ENCODE measurements at places on chromosomes 6 and 20. TPM values are rescaled to one million over a fixed set of nuclear protein-coding genes. Genes with fewer than 3 reads are reported as not detected.

DNA sequence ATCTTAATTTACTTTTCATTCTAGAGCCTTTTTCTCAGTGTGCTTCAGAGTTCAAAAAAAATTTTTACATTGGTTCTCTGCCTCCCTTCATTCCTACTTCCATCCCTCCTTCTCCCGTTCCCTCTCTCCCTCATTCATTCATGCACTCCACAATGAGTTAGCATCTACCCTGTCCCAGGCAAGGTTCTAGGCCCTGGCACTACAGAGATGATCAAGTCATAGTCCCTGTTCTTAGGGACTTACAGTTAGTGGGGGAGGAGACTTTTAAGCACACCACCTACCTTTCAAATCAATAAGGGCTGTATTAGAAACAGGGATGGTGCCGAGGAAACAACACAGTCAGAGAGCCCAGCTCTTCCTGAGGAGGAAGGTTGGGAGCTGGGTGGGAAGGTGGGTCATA is 40.3 kb downstream of the MAP3K5 start:
- no peaks in the 10 kb centered on the region for H3K36me3 ChIP-seq
- no peak for DNase-seq
- peaks cover 33% of the 10 kb centered on the region for H3K4me1 ChIP-seq

DNA sequence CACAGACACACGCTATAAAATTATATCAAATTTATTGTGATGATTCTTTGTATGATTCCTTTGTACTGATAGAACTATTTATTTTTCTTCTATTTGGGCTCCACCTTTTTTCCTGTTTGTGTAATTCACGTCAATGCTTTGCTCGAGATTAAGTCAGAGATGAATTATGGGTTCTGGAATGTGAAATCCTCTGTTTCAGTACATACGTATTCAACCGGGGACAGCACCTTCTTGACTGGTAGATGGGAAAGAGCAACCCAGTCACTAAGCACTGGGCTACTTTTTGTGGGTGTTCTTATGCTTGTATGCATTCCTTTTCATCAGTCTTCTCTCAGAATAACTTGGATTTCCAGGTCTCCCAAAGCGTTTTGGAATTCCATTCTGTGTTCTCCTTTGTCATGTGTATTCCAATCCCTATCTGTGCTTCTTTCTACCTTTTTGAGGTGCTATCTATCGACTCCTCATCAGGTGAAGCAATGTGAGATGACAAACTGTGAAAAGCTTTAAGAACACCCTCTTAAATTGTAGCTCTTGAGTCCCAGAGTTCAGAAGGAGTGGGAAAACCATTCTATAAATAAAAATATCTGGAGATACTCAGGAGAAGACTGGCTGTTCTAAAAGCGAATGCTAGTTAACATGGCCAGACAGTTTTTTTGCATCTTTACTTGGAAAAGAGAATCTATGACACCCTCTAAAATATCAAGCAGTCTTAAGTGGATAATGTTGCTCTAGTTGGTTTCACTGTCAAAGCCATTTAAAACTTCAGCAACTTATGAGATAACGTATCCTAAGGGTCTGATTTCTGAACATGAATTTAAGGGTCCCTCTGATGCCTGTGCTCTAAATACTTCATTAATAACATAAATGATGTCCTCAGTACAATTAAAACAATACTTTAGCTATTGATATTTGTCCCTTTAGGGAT is 197.7 kb upstream of the PREP start:
- no peaks in the 10 kb centered on the region for H3K36me3 ChIP-seq
- no peak overlapping the region for H3K4me3 ChIP-seq
- peaks cover 13% of the 10 kb centered on the region for H3K4me1 ChIP-seq
- DNase-seq: no peak

Gene OPRM1
- 0.64 TPM for total RNA-seq

- peaks cover 39% of the 10 kb centered on the region for H3K4me1 ChIP-seq
- no peak for DNase-seq
- H3K36me3 ChIP-seq: no peaks in the 10 kb centered on the region
- H3K27me3 ChIP-seq: no peaks in the 10 kb centered on the region
Observed at GRCh38 chr20:46089167-46089416, 670 bp downstream of the NCOA5 start.

GRCh38 chr20:41078329-41078728 is 49.7 kb downstream of the TOP1 start:
- DNase-seq: no peak
- H3K4me1 ChIP-seq: peaks cover 22% of the 10 kb centered on the region
- peak overlapping the region; percentile 2 for H3K27ac ChIP-seq
- H3K27me3 ChIP-seq: no peaks in the 10 kb centered on the region

Measured in transverse colon (tissue), 4 donors.